ENCODE measurements at places on chromosomes 2 and 18.

DNA sequence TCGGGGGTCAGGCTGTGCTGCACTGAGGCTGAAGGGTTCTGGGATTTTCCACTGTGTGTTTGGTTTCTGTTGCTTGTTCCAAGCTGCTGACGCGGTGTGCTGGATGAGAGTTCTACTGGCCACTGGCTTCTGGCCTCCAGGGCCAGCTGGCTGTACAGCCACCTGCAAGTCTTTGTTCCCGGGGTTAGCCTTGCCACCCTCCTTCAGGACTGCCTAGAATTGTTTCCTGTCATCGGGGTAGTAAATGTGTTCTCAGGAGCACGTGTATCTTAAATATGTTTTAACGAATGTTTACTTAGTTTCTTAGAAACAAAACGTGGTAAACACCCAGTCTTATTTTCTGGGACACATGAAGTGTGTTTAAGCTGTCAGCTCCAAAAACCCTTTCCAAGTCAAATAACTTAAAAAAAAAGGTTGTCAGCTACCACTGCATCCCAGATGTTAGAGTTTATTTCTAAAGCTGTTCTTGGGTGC is 231.2 kb downstream of the AGAP1 start:
- DNase-seq = no peak

DNA sequence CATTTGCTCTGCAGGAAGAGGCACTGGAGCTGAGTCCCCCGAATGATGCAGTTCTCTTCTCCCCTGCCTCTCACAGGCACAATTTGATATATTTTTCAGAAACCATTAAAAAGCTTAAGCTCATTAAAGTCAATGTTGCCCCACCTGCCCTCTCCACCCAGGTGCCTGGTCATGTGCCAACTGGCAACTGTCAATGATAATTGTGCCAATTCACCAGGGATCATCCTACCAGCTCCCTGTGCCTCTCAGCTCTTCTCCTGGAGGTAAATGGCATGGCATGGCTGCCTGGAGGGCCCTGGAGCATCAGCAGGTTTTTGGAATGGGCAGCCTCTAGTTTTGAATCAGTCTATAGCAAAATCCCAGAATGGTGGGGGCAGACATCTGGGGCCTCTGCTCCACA is 279.6 kb upstream of the ID2 start:
- no peak for DNase-seq

- DNase-seq = no peak
These were observed 62.9 kb downstream of the PDCL3 start for GRCh38 chr2:100625717-100626116.

DNA sequence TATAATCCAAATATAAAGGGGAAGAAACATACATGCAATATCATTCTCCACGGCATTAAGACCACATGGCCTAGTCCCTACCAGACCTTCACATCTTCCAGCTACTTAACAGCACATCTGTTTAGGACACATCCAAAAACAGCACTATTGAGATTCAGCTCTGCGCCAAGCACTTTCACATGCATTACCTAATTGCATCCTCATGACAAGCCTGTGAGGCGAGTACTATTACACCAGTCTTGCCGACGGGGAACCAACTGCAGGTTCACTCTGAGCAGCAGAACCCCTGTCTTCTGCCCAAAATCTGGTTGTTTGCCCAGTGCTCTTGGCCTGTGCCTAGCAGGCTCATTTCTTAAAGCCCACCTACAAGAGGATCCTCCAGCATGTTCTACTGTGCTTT is 66.7 kb downstream of the AAK1 start:
- DNase-seq = no peak

GRCh38 chr2:28428486-28428885 is 35.8 kb downstream of the FOSL2 start:
- no peak for DNase-seq

GRCh38 chr2:33186937-33187336 is 240.2 kb downstream of the LTBP1 start:
- no peak for DNase-seq

DNA sequence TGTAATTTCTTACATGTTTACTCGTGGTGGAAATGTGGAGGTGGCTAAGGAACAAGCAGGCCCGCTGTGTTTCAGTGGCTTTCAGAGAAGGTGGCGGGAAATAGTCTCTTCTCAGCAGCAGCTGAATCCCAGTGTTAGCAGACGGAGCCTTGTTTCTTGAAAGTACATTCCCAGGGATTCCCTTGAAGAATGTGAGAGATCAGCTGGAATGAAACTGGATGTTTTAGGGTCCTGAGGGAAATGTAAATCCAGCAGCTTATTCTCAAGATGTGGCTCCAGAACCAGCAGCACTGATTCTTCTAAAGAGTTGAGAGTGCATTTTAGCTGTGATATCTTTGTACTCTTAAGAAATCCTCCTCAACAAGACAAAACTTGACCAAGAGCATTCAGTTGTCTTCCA is 59.1 kb downstream of the CDC42EP3 start:
- no peak for DNase-seq

DNA sequence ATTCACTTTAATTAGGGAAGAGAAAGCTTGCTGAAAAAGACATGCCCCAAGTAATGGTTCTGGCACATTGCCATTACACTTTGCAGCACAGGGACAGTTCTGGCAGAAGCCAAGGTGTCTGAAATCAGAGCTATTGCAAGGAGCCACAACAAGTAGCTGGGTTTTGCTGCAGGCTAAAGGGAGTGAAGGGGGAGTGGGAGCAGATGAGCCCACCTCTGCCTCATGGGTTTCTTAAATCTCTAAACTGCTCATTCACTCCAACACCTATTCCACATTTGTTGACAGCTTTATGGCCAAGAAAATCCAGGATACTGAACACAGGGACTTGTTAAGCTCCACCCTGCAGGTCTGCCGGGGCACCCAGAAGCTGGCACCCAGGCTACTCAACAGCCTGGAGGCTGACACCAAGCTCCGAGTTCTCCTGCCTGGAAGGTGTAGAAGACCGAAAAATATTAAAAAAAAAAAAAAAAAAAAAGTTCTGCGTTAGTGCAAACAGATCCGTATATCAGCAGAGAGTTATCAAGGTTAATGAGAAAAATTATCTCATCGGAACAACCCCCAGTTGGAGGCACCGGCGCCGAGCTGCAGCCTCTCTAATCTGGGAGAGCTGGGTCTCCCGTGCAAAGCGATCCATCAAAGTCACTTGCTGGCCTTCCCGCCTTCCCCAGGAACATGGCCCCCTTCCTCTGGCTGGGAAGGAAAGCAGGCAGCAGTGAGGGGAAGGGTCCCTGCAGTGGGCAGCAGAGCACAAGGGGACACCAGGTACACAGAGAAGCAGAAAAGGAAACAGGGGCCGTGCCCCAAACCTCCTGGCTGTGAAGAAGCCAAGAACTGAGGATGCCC is 123.7 kb downstream of the HNMT start:
- no peak for DNase-seq

- DNase-seq = no peak
These were observed 825.3 kb downstream of the TRIB2 start for GRCh38 chr2:13542061-13542460.

DNA sequence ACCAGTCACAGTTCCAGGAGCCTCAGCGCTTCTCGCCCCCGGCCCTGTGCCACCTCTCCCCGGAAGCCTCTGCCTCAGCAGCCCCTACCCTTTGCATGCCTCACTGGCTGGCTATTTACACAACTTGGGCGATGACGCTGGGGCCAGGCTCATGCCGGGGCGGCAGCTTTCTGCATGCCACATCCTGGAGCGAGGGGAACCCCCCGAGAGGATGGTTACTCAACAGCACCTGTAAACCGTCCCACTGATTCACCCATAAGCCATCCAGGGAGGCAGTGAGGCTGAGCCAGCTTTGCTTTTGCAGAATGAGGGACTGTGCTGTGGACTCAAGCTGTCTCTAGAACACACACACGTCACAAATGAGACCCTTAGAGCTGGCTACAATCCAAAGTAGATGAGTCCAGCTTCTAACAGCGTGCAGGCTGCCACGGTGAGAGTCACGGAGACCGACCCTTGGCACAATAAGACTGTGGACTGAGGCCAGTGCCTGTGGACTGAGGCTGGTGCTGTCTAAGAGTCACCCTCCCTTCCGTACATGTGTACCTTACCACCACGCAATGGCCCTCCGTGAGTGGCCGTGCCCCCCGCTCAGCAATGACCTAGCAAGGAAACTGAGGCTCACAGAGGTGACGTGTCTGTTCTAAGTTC is 45.6 kb upstream of the ODC1 start:
- DNase-seq = no peak

DNA sequence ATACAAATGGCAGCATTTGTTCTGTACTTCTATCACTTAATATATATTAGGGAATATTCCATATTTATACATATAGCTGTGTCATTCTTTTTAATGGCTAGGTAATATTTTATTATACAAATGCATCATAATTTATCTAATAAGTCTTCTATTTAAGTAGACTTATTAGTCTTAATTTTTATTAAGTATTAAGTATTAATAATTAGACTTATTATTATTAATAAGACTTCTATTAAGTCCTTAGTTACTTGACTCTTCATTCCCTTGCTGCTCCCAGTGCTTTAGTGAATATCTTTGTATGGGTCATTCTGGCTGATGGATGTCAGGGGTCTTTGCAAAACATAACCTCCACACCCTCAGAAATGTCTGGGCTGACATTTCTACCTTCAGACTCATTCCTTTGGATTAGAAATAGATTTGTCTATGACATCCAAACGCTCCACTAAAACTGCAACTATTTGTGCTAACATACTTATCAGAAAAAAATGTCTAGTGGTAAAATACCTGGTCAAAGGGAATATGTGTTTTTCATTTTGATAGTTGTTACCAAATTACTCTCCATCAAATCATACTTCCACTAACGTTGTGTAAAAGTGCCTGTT is 35.8 kb downstream of the EN1 start:
- no peak for DNase-seq

- no peak for DNase-seq
These were observed 79.6 kb downstream of the GAREM1 start for GRCh38 chr18:32391126-32391525.

- no peak for DNase-seq
These were observed 206.6 kb downstream of the NDUFA10 start for GRCh38 chr2:239818531-239819011.

DNA sequence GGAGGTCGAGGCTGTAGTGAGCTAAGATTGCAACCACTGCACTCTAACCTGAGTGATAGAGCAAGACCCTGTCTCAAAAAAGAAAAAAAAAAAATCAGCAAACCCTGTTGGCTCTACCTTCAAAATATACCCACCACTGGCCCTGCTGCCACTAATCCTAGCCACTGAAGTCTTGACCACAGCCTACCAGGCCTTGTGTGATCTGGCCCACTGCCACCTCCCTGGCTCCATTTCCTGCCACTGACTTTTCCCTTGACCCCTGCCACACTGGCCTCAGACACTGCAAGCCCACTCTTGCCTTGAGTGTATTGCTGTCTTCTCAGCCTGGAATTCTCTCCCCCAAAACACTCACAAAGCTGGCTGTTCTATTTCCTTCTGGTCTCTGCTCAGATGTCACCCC is 33.7 kb downstream of the SH2D6 start:
- no peak for DNase-seq

DNA sequence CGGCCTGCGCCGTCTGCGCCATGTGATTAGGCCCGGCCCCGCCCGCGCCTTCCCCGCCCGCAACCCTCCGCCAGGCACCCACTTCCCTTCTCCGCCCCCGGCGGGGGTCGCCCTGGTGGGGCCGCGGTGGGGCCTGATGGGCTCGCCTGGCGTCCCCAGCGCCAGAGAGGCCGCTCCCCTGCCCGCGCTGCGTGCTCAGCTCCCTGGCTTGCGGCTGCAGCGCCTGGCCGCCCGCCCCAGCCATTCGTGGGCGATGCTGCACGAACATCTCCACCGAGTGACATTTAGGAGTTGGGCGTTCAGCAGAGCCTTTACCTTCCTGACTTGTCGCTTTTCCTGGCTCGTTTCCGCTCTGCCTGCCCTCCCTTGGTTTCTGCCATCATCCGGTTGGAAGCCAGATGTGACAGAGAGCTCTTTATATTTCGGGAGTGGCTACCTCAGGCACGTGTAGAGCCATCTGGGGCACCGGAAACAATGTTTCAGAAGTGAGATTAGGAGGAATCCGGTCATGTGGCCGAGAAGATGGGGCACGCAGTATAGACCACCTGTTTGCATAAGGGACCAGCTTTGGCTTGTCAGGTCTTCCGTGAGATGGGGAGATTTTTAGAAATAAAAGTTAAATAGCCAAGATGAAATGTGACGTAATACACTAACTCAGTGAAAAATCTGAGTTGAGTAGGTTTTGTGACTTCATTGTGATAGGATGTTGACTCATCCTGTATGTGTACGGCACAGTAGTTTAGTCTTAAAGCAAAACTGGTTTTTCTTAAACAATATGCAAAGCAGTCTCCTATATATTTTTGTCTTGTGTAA is 1.2 kb downstream of the GLS start:
- DNase-seq = no peak

- DNase-seq = no peak
These were observed 11.9 kb downstream of the NR4A2 start for GRCh38 chr2:156320486-156321098.

GRCh38 chr2:12824778-12825379 is 108.1 kb downstream of the TRIB2 start:
- DNase-seq = no peak

DNA sequence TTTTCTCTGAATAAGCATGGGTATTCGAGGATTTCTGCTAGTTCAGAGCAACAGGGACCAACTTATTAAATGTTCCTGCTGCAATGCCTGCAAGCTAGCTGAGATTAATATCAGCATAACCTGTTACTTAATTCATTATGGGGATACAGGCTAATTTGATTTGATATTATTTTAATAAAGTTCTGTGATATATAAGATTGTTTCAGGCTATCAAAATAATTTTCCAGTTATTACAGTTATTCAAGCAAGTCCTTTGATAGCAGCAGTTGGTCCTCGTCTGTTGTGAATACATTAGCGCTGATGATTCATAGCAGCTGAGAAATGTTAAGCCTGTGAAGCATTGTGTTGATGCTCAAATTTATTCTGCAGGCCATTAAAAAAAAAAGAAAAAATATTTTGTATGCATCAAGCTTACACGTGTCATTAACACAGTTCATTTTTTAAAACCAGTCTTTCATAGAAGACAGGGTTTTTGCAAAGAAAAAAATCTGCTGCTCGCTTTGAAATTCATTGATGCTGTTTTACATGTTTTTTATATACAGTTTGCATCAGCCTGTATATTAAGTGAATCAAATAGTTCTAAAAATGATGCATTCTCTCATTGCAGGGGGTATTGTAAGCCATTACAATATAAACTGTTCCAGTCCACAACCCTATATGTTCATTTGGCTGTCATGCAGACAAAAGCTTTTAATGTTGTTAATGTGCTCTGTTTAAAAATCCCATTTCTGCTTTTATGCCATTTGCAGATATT is 482.5 kb downstream of the BCL11A start:
- no peak for DNase-seq

DNA sequence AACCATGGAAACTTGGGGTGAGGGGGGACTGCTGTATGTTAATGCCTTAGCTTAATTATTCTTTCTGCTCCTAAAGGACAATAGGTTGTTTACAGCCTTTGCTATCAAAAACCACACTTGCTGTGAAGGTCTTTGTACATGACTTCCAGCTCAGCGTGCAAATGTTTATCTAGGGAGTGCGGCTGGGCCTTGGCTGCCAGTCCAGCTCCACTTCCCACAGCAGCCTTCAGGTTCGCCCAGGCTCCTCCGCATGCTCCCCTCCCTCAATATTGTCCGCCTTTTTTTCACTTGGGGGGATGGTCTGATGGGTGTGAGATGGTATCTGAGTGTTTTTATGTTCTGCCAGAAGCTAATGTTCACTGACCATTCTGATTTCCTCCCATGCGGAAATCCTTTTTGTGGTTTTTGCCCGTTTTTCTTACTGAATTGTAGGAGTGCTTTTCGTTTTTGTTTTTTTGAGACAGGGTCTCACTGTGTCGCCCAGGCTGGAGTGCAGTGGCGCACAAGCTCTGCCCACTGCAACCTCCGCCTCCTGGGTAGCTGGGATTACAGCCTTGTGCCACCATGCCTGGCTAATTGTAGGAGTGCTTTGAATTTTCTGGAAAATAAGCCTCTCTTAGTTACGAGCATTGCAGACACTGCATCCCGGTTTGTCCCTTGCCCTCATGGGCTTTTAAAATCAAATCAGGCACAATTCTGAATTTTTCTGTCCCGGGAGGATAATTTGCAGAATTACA is 28.8 kb downstream of the SH3BP4 start:
- no peak for DNase-seq
